Activated CD8-positive, alpha-beta memory T cell treated with anti-CD3 and anti-CD28 coated beads, Interleukin-2, amount 10 ng/mL, durations not matched to agents 7 days and 5 days (primary cell): ENCODE measurements at places on chromosomes 4 and X. TPM values are rescaled to one million over a fixed set of nuclear protein-coding genes. Genes with fewer than 3 reads are reported as not detected.
A peak's percentile ranks its signal among the peaks of the same experiment; 100 is the strongest.

The BGN gene
- not detected for total RNA-seq

The SPINK2 gene
- total RNA-seq = 1.5 TPM

The CXorf65 gene
- total RNA-seq = 12.1 TPM

The PNMA5 gene
- total RNA-seq = 0.15 TPM

The TASL gene
- 3.2 TPM for total RNA-seq

- H3K27me3 ChIP-seq = no peaks in the 10 kb centered on the region
- H3K4me1 ChIP-seq = peaks cover 67% of the 10 kb centered on the region
- H3K4me3 ChIP-seq = no peak overlapping the region
These were observed 22.1 kb downstream of the CD99 start for GRCh38 chrX:2712890-2713840.

DNA sequence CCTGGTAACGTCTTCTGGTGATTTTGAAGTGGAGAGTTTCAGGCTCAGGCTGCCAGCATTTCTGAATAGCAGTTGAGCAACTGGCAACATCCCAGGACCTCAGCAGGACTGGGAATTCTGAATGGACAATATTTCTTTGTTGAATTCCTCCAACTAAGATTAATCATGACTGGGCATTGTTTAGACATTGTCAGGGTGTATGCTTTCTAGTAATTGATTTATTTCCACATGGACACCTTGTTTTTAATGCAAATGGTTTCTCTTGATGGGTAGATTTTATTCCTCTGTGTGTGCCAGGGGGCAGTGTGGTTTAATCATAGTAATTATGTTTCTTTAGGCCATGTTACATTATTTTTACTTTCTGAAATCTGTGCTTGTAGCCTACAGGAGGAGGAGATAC is 1004.7 kb upstream of the LCORL start:
- H3K27me3 ChIP-seq = no peaks in the 10 kb centered on the region
- no peak overlapping the region for H3K27ac ChIP-seq
- no peak for DNase-seq
- no peak overlapping the region for H3K4me3 ChIP-seq
- H3K4me1 ChIP-seq = no peaks in the 10 kb centered on the region

GRCh38 chr4:127196655-127197352 is 436.0 kb upstream of the INTU start:
- H3K36me3 ChIP-seq = no peaks in the 10 kb centered on the region
- H3K4me3 ChIP-seq = no peak overlapping the region
- DNase-seq = no peak
- H3K27ac ChIP-seq = no peak overlapping the region

GRCh38 chrX:46198858-46199257 is 346.4 kb downstream of the ZNF674 start:
- peaks cover 3% of the 10 kb centered on the region for H3K27me3 ChIP-seq
- no peak overlapping the region for H3K4me3 ChIP-seq
- H3K27ac ChIP-seq = no peak overlapping the region
- no peaks in the 10 kb centered on the region for H3K4me1 ChIP-seq
- no peak for DNase-seq

GRCh38 chr4:147110473-147111367 is 165.1 kb upstream of the TTC29 start:
- no peak overlapping the region for H3K4me3 ChIP-seq
- no peak for DNase-seq
- H3K27me3 ChIP-seq = peaks cover 5% of the 10 kb centered on the region
- no peaks in the 10 kb centered on the region for H3K36me3 ChIP-seq
- no peaks in the 10 kb centered on the region for H3K4me1 ChIP-seq
- H3K27ac ChIP-seq = no peak overlapping the region

- H3K4me1 ChIP-seq = no peaks in the 10 kb centered on the region
- no peak for DNase-seq
- H3K27me3 ChIP-seq = no peaks in the 10 kb centered on the region
- no peaks in the 10 kb centered on the region for H3K36me3 ChIP-seq
- H3K4me3 ChIP-seq = no peak overlapping the region
- H3K27ac ChIP-seq = no peak overlapping the region
These were observed 2463.1 kb downstream of the ARAP2 start for GRCh38 chr4:33780952-33781791.

- peaks cover 28% of the 10 kb centered on the region for H3K36me3 ChIP-seq
- H3K4me1 ChIP-seq = peaks cover 68% of the 10 kb centered on the region
- H3K27ac ChIP-seq = peak overlapping the region; percentile 97
- H3K27me3 ChIP-seq = no peaks in the 10 kb centered on the region
These were observed 23.7 kb downstream of the ELF4 start for GRCh38 chrX:130086447-130087206.

GRCh38 chr4:88526221-88526815 is 2.7 kb upstream of the PYURF start:
- H3K27ac ChIP-seq = peak overlapping the region; percentile 40
- H3K4me1 ChIP-seq = peaks cover 43% of the 10 kb centered on the region
- DNase-seq = no peak
- no peaks in the 10 kb centered on the region for H3K27me3 ChIP-seq
- H3K36me3 ChIP-seq = peaks cover 2% of the 10 kb centered on the region

- no peak for DNase-seq
- H3K4me1 ChIP-seq = no peaks in the 10 kb centered on the region
- H3K27ac ChIP-seq = no peak overlapping the region
These were observed 24.4 kb upstream of the SLC25A43 start for GRCh38 chrX:119374736-119375135.

DNA sequence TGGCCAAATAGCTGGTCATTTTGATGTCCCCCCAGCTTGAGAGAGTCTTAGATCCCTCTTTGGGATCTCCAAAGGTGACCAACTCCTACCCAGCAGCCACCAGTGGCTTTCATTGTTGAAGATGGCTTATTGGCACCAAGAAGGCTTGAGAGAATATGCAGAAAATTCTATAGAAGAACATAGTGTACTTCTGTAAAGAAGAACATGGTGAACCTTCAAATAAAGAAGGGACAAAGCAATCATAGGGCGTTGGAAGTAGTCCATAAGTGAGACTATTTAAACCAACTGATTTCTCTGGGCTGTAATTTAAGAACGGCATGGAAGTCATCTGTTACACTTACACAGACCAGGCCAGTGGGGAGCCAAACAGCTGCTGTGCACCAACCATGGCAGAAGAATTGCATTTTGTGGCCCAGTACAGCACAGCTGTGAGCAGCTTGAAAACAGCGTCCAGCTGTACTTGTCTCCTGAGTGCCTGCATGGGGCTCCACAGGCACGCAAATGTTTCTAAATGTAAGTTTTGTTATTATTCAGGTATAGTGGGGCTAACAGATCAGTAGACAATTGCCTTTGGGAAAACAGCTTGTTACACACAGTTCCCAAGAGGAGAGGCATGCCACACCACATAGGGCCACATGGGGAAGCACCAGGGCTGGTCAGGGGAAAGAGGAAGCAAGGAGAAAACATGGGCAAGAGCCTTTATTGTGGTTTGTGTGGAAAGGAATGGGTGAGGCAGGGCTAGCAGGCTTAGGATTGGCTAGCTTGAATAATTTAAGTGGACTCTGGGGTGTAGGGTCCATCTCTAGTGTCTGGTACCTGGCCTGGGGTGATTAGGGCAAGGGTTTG is 125.0 kb downstream of the ARHGAP6 start:
- no peaks in the 10 kb centered on the region for H3K27me3 ChIP-seq
- H3K4me1 ChIP-seq = no peaks in the 10 kb centered on the region
- H3K27ac ChIP-seq = no peak overlapping the region
- no peak for DNase-seq

- H3K36me3 ChIP-seq = no peaks in the 10 kb centered on the region
- H3K27ac ChIP-seq = no peak overlapping the region
- DNase-seq = no peak
- H3K27me3 ChIP-seq = peaks cover 3% of the 10 kb centered on the region
- H3K4me1 ChIP-seq = peaks cover 16% of the 10 kb centered on the region
These were observed 54.9 kb downstream of the MAP7D2 start for GRCh38 chrX:20061855-20062254.

- DNase-seq = no peak
- H3K27me3 ChIP-seq = no peaks in the 10 kb centered on the region
- H3K4me3 ChIP-seq = no peak overlapping the region
- no peak overlapping the region for H3K27ac ChIP-seq
- H3K36me3 ChIP-seq = no peaks in the 10 kb centered on the region
These were observed 1285.8 kb downstream of the TECRL start for GRCh38 chr4:63123441-63123840.

DNA sequence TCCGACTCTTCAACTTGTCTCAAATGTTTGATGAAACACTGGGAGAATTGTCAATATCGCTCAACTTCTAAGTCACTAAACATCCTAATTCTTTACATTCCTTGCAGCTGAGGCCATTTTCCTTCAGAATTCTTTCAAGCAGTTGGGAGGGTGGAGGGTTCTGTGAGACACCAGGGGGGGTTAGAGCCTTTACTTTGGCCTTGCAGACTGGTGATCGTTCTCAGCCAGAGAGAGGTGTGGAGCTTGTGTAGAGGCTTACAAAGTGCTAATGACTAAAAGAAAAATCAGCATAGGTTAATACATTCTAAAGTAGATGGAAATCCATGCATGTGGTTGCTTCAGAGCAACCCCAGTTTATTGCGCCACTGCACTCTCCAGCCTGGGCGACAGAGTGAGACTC is 21.3 kb upstream of the SOX3 start:
- no peak for DNase-seq
- H3K27ac ChIP-seq = no peak overlapping the region
- no peak overlapping the region for H3K4me3 ChIP-seq
- no peaks in the 10 kb centered on the region for H3K27me3 ChIP-seq
- H3K36me3 ChIP-seq = no peaks in the 10 kb centered on the region
- no peaks in the 10 kb centered on the region for H3K4me1 ChIP-seq

GRCh38 chr4:58475097-58475496 is 1364.9 kb upstream of the IGFBP7 start:
- H3K27me3 ChIP-seq = no peaks in the 10 kb centered on the region
- no peak overlapping the region for H3K4me3 ChIP-seq
- DNase-seq = no peak
